ENCODE measurements at places on chromosomes 12 and 14.
A peak's percentile ranks its signal among the peaks of the same experiment; 100 is the strongest.

GRCh38 chr14:98748966-98749365 is 523.0 kb downstream of the BCL11B start:
- no peak for DNase-seq

DNA sequence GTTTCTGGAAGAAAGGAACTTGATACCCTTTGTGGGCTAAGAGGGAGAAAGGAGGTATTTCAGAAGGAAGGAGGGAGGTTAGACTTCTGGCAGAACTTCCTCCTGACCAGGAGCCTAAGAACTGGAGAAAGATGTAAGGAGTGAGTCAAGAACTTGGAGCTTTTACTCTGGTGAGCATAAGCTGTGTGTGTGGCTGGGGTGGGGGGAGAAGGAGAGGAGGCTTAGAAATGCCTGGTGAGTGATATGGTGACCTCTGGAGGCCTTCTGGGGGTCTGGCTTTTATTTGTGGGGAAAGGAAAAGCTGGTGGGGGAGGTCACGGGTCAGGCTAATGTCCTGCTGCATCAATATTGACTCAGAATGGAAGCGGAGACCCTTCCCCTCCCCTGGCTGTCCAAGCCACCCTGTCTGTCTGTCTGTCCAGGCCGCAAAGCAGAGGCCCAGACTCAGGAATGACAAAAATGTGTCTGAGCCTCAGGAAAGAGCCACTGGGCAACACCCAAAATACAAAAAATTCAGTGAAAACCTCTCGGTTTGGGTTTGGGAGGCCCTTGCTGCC is 4.8 kb downstream of the LRP1 start:
- DNase-seq: no peak

- DNase-seq: no peak
Measured at GRCh38 chr14:81385419-81385818, 14.7 kb downstream of the STON2 start.

DNA sequence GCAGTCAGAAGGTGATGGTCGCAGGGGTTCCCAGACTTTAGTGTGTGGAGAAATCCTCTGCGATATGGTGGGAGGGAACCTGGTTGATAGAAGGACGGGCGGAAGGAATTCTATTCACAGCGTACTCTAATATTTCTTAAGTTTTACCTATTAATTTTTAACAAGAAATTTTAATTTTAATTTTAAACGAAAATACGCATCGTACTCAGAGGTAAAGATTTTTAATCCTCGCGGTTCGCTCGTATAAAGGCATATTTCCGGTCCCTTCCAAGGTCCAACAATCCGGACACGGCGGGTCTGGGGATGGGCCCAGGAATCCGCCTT is 338 bp upstream of the SLC48A1 start:
- no peak for DNase-seq

GRCh38 chr14:76977793-76978720 is 50.5 kb downstream of the IRF2BPL start:
- DNase-seq: peak; percentile 76

- no peak for DNase-seq
Measured at GRCh38 chr12:12024911-12025682, 45.6 kb upstream of the BCL2L14 start.

DNA sequence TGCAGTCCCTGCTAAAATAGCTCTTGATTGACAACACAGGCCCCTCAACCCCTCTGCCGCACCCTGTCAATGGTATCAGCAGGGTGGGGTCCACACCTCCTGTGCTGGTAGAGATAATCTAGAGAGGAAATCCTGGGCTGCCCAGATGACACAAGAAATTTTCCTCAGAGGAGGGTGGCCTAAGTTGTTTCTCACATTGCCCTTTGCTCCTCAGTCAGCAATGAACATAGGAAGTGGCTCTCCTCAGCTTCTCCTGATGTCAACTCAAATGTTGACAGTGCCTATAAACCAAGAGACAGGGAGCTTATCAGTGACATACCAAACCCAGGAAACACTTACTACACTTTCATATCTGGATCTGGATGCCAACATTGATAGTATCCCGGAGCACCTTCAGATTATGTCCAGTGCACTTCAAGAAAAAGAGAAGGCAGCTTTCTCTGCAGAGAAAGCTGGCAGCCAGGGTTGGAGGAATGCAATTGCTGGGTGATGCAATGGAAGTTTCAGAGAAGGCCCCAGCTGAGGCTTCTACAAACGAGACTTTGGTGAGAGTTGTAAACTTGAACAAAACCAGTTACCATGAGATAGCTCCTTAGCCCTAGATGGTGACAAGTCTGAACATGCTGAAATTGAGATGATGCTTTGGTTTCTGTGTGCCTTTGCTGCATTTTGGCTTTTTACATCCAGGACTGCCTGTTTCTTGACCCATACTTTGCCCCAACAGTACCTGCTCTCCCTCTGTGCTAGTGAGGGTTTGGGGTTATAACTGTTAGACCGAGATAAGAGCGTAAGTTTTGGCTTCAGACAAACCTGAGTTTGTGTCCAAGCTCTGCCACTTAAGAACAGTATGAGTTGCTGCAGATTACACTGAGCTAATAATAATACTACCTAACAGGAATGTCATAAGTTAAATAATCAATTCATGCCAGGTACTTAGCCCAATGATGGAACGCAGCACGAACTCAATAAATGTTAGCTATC is 183.5 kb downstream of the NUAK1 start:
- DNase-seq: no peak

DNA sequence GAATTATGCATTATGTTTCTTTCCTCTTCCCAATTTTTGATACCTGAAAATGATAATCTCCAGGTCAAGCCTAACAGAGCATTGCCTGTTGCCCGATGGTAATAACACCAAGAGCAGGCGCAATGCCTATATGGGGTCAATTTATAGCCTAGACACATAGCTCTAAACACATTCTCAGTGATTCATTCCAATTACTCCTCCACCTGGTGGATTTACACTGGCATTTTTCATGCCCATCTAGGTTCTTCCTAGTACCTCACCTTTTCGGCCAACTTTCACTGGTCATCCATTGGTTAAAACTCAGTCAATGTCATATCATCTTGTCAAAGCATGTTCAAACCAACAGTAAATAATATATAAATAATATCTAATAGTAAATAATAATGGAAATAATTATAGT is 53.1 kb downstream of the EIF2S3B start:
- no peak for DNase-seq

DNA sequence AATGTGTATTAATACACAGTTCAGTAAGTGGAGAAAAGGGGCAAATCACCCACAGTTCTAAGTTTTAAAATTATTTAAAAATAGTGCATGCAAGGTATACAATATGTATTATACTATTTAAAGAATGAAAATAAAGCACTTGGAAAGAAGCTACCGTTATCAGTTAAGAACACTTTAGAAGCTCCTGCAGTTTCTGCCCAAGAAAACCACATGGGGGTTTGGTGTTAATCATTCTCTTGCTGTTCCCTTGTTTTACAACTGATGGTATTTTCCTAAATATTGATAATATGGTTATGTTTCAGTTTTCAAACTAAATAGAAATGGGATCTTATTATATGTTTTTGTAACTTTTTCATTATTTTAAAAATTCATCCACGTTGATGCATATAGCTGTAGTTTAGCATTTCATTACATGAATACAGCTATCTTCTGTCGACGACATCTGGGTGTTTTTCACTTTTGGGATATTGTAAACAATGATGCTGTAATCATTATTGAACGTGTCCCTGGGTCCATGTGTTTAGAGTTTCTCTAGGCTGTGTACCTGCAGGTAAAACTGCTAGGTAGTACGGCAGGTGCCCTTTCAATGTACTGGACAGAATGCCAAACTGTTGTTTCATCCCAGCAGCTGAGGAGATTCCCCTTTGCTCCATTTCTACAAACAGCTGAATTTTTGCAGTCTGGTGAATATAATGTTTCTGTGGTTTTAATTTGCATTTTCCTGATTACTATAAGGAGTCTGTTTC is 64.1 kb downstream of the APPL2 start:
- no peak for DNase-seq

DNA sequence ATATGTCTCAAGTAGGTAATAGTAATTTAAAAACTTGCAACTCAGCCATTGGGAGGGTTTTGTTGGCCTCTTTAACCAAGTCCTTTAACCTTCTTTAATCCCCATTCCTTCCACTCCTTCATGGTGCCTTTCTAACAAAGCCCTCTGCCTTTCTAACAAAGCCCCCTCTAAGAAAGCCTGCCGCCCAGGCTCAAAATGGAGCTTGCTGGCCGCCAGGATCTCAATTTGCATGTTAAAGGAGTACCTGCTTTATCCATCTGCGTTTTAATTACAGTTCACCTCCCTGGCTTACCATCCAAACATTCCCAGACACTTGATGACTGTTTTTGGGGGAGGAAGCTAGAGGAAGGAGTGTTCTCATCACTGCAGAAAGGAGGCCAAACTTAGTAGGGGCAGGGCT is 183.4 kb downstream of the PTPN11 start:
- DNase-seq: no peak

DNA sequence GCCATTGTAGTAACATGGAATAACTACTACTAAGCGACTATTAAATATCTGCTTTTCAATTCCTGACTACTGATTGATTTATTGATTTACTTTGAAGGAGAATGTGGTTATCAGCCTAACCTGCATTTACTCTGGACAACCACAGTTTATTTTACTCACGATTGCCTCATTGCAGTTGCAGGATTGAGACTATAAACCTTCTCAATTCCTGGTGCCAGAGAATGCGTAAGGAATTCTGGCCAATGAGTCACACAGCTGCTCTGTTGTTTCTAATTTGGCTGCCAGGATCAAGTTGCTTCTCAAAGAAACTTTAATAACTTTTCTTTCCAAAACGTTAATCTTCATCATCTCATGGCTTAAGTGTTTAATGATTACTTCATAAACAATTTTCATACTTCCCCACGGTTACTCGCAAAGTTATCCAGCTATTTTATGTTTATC is 13.1 kb upstream of the TMTC1 start:
- DNase-seq: no peak

DNA sequence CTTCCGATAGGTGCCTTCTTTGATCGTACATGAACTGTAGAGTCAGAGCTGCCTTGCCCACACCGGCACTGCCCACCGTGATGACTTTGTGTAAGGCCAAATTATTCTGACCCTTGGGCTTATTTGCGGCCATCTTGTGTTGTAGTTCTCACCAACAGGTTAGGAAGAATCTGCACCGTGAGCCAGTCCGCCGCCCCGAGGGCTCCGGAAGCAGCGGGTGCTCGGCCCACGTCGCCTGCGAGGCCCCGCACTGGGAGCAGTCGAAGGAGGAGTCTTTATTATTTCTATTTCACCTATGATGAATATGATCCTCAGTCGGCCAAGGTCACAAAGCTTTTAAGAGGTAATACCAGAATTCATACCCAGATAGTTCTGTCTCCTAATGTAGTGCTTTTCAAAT is 70.6 kb upstream of the SYT1 start:
- DNase-seq: no peak

DNA sequence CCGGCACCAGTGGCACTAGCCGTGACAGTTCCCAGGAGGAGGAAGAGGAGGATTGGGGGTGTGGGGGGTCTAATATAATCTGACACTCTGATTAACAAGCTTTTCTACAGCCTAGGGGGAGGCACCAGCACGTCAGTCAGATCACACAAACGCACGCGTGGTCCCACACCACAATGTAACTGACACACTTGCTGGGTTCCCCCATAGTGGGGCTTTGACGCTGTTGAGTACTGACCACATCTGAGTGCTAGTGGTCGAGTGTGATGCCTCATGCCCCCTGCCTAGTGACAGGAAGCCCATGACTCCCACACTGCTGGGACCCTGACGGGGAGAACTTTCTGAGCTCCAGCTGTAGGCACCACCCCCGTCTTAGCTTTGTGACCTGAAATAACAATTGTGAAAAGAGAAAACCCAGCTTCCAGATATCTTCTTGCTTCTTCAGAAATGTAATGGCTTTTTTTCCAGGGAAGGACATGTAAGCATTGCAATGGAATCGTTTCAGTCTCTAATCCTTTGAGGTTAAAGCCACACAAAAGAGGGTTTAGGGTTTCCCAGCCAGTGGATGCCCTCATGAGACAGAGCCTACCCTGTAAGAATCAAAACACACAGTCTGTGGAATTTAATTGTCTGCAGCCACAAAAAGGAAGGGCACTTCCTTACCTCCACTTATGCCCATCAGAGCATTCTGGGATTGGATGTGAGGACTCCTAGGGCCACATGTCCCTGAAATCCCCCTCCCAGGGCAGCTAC is 183.9 kb downstream of the PIWIL1 start:
- no peak for DNase-seq

- DNase-seq: no peak
Measured at GRCh38 chr12:121849665-121850064, 9.0 kb downstream of the HPD start.

DNA sequence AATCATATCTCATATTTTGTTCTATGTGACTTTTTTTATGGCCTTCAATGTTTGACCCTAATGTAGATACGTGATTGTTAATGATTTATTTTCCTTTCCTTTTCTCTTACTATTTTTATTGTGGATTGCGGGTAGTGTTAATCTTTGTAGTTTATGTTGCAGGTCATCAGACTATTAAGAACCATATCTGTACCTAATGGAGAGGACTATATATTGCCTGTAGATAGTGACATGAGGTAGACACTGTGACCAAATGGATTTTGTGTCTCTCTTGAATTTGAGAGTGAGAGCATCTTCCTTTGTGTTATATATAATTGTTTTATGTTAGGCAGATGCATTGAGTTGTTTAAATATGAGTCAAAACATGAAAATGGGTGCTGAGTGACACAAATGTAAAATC is 543.4 kb upstream of the MGAT4C start:
- DNase-seq: no peak

DNA sequence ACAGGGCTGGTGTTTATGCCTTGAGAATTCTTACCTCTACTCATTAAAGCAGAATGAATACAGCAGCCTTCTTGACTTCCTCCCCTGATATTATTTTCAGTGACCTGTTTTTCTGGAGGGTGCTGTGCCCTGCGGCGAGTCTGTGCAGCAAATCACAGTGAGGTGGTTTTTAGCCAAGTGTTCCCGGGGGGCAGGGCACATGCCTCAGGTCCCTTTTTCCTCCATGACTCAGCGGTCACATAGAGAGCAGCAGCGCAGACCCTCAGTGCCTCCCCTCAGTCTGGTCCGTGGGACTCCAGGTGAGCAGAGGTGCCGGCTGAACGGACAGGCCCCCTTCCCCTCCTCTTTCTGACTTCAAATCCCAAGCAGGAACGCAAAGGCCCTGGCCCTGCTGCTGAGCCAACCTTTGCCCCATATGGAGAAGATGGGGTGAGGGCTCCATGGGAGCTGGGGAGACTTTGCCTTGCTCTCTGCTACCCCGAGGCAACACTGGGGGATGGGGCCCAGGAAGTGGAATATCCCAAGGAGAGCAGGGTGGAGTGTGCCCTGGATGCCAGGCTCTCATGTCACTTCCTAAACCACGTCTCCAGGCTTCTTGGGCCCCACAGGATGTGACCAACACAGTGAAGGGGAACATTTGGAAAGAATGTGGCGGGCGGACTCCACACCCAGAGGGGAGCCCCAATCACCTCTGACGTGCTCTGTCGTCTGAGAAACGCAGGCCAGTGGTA is 90.0 kb downstream of the DHRS2 start:
- DNase-seq: no peak

- no peak for DNase-seq
Measured at GRCh38 chr14:22464422-22465142, 124.4 kb downstream of the DAD1 start.

- no peak for DNase-seq
Measured at GRCh38 chr12:77613411-77613810, 217.3 kb upstream of the NAV3 start.
